ENCODE measurements at places on chromosomes 12 and 14. TPM values are rescaled to one million over a fixed set of nuclear protein-coding genes. Genes with fewer than 3 reads are reported as not detected.

The VASH1 gene
- total RNA-seq: 2.2 TPM

The LPAR5 gene
- total RNA-seq: not detected

The HPD gene
- total RNA-seq: not detected

The DDX54 gene
- total RNA-seq: 24.4 TPM

The SERPINA5 gene
- total RNA-seq: 1.7 TPM

- DNase-seq: no peak
Observed at GRCh38 chr14:83614956-83615355, 1915.0 kb upstream of the FLRT2 start.

- no peak for DNase-seq
Observed at GRCh38 chr14:26820572-26820971, 222.7 kb upstream of the NOVA1 start.

- no peak for DNase-seq
Observed at GRCh38 chr12:2581293-2582045, 213.3 kb upstream of the FKBP4 start.

GRCh38 chr12:81378601-81379285 is 300.9 kb downstream of the ACSS3 start:
- no peak for DNase-seq

- DNase-seq: no peak
Observed at GRCh38 chr14:37034410-37035285, 137.8 kb downstream of the SLC25A21 start.

DNA sequence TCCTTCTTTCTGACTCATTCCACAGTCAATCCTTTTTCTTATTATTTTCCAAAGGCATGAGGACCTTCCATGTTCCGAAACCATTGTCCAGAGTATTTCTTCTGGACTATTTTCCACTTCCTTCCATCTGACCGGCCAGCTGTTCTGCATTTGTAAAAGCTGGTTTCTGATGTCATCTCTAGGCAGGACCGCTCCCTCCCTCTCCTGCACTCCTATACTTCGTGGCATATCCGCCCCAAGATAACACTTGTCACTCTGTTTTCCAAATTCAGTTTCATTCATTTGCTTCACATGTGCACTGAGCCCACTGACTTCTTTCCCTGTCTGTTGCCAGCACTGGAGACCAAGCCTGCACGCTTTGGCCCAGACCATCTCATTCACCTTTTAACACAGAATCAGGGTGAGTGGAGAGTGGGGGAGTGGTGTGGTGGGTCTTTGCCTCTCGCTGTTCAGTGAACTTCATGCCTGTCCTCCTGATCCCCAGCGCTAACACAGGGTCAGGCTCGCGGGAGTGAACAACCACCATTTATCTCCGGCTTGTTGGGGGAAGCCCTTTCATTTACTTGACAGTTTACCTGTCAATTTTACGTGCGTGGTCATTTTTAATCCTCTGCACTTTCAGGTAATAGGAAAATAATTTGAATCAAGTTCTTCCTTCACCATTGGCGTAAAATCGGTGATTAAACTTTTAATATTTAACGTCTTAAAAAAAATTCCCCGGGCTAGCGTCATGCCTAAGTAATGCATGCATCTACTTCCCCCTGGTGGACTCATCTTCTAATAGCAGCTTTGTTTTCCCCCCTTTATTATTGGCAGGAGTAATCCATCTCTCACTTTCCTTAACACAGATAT is 52.5 kb downstream of the C12orf75 start:
- DNase-seq: peak; percentile 32

DNA sequence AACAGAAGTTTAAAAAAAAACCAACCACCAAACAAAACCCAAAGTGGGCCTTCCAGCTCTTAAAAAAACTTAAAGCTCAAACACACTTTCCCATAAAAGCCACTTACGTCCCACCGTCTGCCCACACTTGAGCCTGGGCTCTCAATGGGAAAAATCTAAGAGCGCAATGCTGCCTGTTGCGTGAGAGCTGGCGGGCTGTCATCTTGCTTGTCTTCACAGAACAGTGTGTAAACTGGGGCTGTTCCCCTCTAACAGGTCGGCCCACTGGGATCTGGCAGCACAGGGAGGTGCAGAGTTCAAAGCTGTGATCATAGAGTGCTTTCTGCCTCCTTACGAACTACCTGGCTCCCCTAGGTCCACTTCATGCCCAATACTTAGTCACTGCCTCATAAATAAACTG is 80.0 kb downstream of the DICER1 start:
- DNase-seq: no peak

DNA sequence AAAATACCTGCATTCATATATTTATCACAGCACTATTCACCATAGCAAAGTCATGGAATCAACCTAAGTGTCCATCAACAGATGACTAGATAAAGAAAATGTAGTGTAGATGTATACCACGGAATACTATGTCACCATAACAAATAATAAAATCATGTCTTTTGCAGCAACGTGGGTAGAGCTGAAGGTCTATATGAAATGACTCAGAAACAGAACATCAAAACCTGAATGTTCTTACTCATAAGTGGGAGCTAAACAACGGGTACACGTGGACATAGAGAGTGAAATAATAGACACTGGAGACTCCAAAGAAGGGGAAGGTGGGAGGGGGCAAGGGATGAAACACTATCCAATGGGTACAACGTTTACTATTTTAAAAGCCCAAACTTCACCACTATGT is 37.9 kb downstream of the SLC38A1 start:
- DNase-seq: no peak

GRCh38 chr14:64293976-64294671 is at the start of gene ESR2:
ESR2 (minus strand) TSS chr14:64294371; CDS start chr14:64282985, 11,386 bp downstream.
- no peak for DNase-seq

Data from H4 (cell line).